ENCODE measurements at places on chromosomes 11 and 22. TPM values are rescaled to one million over a fixed set of nuclear protein-coding genes. Genes with fewer than 3 reads are reported as not detected.

The ADSL gene
- total RNA-seq, result 48.7 TPM

The MB gene
- total RNA-seq, result 0.82 TPM

The OR4A16 gene
- total RNA-seq, result not detected

The TMEM132A gene
- total RNA-seq, result 69.1 TPM

The C11orf87 gene
- total RNA-seq, result 34.8 TPM

The BAIAP2L2 gene
- not detected for total RNA-seq

The ABCG4 gene
- total RNA-seq, result 4.0 TPM

The LRRC74B gene
- not detected for total RNA-seq

The TNRC6B gene
- 70.7 TPM for total RNA-seq

The PGA4 gene
- 1.1 TPM for total RNA-seq

The PRR33 gene
- total RNA-seq, result not detected

The PELI3 gene
- total RNA-seq, result 12.2 TPM

The SCGB2A2 gene
- total RNA-seq, result not detected

The TRPM5 gene
- 0.27 TPM for total RNA-seq

The P2RY6 gene
- 0.27 TPM for total RNA-seq

The CHRDL2 gene
- not detected for total RNA-seq

The CRYBB3 gene
- not detected for total RNA-seq

The MAP4K2 gene
- total RNA-seq, result 10.1 TPM

The NOX4 gene
- 5.3 TPM for total RNA-seq

The DTX4 gene
- total RNA-seq, result 38.7 TPM

The AQP11 gene
- 6.5 TPM for total RNA-seq

The P4HA3 gene
- 0.45 TPM for total RNA-seq

The MYO18B gene
- total RNA-seq, result 0.36 TPM

The OR4C15 gene
- not detected for total RNA-seq

The POU2F3 gene
- 0.27 TPM for total RNA-seq

The SLCO2B1 gene
- 16.2 TPM for total RNA-seq

The ATM gene
- total RNA-seq, result 172 TPM

The OR56B4 gene
- not detected for total RNA-seq

The MOGAT2 gene
- total RNA-seq, result 0.27 TPM

The PRG3 gene
- not detected for total RNA-seq

The GAS2L1 gene
- 3.3 TPM for total RNA-seq

The SLC1A2 gene
- total RNA-seq, result 135 TPM

The DBX1 gene
- total RNA-seq, result not detected

The CECR2 gene
- total RNA-seq, result 25.5 TPM

The GAB2 gene
- 16.7 TPM for total RNA-seq

The GRM5 gene
- 49.5 TPM for total RNA-seq

The MCM5 gene
- 35.8 TPM for total RNA-seq

The SERHL2 gene
- 2.6 TPM for total RNA-seq
